Right lung (tissue), 10 donors: ENCODE measurements at places on chromosomes 4 and X.

DNA sequence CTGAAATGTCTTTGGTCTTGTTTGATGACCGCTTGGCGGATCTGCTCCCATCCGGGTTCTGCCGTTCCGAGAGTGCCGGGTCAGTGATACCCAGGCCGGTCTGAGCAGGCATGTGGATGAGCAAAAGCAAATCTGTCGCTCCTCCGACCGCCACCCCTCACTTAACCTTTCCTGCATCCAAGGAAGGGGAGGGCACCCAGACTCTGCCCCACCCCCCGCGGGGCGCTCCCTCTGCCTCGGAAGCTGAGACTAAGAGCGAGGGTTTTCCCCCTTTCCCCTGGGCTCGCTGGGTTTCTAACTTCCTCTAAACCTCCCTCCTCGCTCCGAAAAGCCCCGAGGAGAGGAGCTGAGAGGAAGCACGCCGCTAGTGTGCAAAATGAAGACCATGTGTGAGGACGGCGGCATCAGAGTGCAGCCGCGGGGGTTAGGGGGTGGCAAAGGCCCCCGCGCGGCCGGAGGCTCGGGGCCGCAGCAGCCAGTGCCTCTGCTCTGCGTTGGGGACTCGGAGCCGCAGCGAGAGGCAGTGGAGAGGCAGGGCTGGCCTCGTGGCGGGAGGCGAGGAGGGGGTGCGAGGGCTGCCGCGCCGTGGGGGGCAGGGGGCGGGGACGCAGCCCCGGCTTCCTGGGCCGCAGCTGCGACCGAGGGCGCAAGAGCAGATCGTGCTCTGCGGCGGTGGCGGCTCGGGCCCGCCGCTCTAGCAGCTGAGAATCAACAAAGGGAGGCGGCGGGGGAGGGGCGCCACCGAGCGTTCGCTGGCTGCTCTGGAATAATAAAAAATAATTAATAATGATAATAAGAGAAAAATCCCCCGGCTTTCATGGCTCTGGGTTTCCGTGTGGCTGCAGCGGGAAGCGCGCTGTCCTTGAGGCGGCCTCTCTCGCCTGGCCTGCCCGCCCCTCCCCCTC is 55.8 kb upstream of the BCOR start:
- no peak for DNase-seq

DNA sequence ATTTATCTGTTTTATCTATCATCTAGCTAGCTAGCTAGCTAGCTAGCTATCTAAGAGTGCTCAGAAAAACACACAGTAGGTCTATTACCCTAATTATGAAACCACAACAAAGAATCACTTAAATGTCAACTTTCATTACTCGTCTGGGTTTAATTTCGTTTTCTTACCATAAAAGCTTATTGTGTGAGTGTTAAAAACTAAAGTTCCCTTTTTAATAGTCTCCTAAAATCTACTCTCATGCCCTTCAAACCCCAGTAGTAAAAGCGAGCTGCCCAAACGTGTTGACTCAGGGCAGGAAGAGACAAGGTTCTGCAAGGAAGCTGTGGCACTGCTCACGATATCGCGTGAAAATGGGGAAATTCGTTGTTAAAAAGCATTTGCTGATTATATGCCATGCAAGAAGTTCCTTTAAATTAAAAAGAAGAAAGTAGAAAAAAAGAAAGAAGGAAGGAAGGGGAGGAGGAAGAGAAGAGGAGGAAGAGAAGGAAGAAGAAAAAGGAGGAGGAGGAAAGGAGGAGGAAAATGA is 595 bp downstream of the MBNL3 start:
- DNase-seq, result no peak

GRCh38 chrX:50978920-50979682 is 68.6 kb downstream of the BMP15 start:
- no peak for DNase-seq

DNA sequence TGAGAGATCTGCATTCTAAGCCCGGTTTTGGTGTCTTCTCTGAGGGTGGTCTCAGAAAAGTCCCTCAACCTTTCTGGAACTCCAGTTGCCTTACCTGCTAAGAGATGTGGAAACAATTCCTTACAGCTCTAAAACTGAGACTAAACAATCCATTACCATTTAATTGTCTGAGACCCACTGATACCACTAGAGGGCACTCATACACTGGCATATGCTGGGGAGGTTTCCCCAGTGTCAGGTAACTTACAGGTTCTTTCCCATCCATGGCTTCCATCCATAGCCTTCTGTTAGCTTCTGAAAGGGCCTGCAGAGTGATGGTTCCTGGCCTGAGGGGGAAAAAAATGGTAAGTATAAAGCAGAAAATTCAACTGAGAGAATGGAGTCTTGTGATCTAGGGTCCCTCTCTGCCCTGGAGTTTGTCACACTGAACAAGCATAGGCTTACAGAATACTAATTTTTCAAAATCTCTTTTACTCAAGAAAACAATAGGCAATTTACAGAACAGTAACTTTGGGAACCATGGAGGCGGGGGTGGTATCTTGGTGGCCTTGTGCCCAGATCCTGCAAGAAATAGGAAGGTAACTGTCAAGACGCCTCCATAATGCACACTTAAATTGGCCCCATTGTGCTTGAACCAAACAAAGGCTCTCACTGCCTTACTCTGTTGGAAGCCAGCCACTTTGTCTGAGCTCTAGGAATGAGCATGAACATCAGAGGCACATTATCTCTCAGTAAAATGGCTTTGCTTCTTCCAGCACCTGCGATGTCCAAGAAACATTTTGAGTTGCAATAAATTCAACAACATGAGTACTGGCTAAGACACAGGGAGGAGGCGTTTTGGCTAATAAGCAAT is 236.1 kb downstream of the OPHN1 start:
- DNase-seq, result peak; percentile 36

- no peak for DNase-seq
Observed at GRCh38 chr4:92307181-92307580, 3.4 kb downstream of the GRID2 start.

DNA sequence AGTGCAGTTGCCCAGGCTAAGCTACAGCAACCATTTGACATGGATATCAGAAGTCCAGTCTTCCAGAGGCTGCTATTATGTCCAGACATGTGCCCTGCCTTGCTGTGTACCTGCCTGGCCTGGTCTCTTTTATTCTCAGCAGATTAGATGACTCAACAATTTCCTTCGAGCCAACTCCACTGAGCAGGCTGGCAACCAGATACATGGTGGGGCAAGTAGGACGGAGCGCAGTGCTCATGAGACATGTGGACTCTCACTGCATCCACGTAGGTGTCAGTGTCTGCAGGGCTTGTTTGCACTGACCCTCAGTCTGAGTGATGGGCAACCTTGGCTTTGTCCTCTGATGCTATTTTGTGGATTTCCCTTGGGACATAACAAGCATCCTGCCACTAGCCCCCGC is 7.2 kb upstream of the MAGEA11 start:
- DNase-seq, result no peak

- no peak for DNase-seq
Observed at GRCh38 chr4:48336146-48336870, 5.0 kb upstream of the SLAIN2 start.

GRCh38 chr4:115973768-115974167 is 860.3 kb upstream of the NDST4 start:
- no peak for DNase-seq

DNA sequence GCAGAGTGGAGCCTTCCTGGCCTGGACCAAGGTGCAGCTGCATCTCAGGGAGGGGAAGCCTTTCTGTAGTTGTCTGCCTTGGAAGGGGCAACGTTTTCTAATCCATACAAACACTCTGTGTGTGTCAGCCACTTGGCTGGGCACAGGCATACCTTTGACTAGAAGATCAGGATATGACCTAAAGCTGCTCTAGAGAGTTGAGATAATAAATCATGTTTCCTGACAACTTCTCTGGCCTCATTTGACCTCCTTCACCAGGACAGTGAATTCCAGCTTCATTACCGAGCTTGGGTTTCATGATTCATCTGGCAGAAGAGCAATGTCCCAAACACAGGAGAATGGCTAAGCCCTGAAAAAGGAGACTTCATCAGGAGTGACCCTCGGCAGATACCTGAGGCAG is 89.6 kb upstream of the KIT start:
- DNase-seq, result no peak

- no peak for DNase-seq
Observed at GRCh38 chr4:2925496-2925895, 37.7 kb downstream of the NOP14 start.

DNA sequence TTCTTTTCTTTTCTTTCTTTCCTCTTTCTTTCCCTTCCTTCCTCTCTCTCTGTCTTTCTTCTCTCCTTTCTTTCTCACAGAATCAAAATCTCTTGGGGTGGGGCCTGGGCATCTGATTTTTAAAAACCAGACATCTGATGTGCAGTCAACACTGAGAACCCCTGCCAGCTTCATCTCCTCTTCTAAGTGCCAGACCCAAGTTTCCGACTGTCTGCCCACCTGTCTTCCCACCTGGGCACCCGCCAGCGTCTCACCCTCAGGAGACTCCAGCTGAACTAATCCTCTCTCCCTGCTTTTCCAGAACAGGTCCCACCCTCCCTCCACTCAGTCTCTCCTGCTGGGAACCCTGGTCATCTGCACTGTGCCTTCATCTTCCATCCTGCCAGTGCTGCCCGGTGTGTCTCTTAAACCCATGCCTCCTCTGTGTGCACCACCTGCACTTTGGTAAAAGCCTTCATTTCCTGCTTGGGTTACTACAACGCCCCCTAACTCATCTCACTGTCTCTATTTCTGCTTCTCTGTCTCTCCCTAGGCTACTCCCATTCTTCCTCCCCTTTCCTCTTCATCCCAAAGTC is 2.8 kb downstream of the SOD3 start:
- DNase-seq, result no peak

- DNase-seq, result no peak
Observed at GRCh38 chr4:116639070-116639577, 446.3 kb downstream of the TRAM1L1 start.

GRCh38 chr4:85092536-85092935 is 126.0 kb upstream of the WDFY3 start:
- no peak for DNase-seq

DNA sequence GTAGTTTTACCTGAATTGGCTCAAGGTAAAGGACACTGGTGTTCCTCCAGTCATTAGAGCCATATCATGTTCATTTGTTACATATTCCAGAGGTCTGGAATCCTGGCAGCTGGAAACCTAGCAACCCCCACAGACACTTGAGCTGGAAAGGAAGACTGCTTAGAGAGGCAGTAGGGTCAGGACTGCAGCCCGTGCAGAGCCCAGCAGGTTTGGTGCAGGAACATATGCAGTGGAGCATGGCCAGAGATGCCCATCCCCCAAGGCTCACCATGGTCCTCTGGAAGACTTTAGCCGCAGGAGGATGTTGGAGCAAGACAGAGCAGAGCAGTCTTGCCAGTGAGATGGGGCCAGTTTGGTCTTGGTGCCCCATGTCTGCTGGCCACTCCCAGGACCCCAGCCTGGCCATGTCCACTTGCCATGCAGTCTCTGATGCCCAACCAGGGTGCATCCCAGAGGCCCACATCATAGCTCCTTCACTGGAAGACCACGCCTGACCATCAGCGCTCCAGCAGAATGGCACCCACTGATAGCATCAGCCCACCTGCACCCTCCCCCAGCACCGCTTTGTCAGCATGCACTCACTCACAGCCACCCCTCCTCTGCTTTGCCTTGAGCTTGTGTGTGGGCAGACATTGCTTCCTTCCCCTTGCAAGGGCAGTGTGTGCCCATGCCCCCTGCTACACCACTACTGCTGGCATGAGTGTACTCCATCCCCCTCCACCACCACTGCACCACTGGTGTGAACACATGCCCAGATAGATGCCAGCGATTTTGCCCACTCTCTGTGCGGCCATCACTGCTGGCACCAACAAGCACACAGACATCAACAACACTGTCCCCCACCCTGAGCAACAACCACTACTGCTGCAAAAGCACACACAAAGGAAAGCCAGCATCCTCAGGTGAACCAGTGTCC is 190.3 kb upstream of the SPOCK3 start:
- DNase-seq, result no peak

DNA sequence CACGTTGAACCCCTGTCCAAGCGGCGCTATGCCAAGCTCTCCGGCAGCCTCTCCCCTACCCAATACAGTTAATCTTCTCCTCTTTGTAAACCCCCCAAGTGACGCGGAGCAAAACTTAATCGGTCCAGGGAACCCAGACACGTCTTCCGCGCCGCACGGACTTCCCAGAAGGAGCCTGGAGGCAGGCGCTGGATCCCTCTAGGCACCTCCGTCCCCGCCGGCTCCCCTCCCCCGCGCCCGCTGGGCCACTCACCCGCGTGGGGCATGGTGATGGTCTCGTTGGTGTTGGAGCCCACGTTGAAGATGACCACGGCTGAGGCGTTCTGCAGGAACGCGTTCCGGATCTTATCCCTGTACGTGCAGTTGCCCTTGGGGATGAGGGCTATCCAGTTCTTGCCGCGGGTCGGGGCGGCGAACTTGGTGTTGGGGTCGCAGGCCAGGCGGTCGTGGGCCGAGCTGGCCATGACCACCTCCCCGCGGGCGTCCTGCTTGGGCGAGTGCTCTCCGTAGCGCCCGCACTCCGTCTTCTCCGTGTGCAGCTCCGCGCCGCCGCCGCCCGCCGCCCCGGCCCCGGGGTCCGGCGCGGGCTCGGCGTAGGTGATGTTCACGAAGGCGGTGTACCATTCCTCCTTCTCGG is 1.1 kb downstream of the RNF150 start:
- DNase-seq, result peak; percentile 39

DNA sequence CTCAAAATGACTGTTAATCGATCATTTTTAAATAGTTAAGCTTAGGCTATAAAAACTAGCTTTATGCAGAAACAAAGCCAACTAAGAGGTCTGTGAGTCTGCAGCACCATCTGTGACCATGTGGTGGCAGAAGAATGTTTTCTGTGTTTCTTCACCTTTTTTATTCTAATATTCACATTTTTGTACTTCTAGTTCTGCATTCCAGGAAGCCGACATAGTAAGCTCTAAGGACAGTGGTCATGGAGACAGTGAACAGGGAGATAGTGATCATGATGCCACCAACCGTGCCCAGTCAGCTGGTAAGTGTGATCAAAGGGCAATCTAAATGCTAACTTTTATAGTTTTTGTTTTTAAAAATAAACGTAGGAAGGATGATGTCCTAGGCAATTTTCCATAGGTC is 5.6 kb downstream of the PCDH10 start:
- DNase-seq, result peak; percentile 15

GRCh38 chr4:137663251-137664045 is 131.2 kb upstream of the PCDH18 start:
- DNase-seq, result no peak

GRCh38 chrX:20394451-20394850 is 127.7 kb upstream of the RPS6KA3 start:
- no peak for DNase-seq

GRCh38 chrX:154733066-154733425 is 17.8 kb downstream of the GAB3 start:
- no peak for DNase-seq

- DNase-seq, result no peak
Observed at GRCh38 chr4:165198329-165198728, 9.0 kb upstream of the KLHL2 start.

- DNase-seq, result peak; percentile 17
Observed at GRCh38 chr4:154014407-154015321, 225.8 kb upstream of the SFRP2 start.

- no peak for DNase-seq
Observed at GRCh38 chr4:14749910-14750309, 252.4 kb upstream of the CPEB2 start.

GRCh38 chr4:149223659-149224058 is 592.0 kb downstream of the IQCM start:
- DNase-seq, result no peak

GRCh38 chr4:26570596-26570995 is 13.3 kb upstream of the TBC1D19 start:
- no peak for DNase-seq

GRCh38 chr4:18051281-18051680 is 29.7 kb upstream of the LCORL start:
- no peak for DNase-seq

- no peak for DNase-seq
Observed at GRCh38 chr4:141349236-141349635, 128.5 kb downstream of the ZNF330 start.
